Activated T-cell treated with anti-CD3 and anti-CD28 coated beads for 4 hours (primary cell): ENCODE measurements at places on chromosomes 12 and 14.

- no peak for DNase-seq
Measured at GRCh38 chr14:34781242-34781641, 66.8 kb upstream of the CFL2 start.

DNA sequence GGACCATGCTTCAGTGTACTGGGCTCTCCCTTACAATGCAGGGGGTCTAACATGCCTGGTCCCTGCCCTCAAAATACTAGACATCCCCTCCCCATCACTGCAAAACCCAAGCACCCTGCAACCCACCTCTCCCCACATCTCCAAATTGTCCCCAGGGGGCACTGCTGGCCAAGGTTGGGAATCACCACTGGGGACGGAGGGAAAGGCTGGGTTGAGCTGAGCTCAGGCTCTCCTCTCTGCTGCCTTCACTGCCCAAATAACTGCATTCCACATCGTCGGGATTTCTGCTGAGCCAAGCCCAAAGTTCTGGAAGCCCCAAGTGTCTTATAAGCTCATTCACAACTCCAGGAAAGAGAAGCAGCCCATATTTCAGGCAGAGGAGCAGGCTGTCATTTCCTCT is 69.6 kb downstream of the NT5DC3 start:
- no peak for DNase-seq

GRCh38 chr12:47314996-47315395 is 235.2 kb upstream of the AMIGO2 start:
- DNase-seq, result no peak

GRCh38 chr12:109555431-109556315 is 17.6 kb downstream of the MMAB start:
- no peak for DNase-seq
